ENCODE measurements at places on chromosomes 7 and 10.

DNA sequence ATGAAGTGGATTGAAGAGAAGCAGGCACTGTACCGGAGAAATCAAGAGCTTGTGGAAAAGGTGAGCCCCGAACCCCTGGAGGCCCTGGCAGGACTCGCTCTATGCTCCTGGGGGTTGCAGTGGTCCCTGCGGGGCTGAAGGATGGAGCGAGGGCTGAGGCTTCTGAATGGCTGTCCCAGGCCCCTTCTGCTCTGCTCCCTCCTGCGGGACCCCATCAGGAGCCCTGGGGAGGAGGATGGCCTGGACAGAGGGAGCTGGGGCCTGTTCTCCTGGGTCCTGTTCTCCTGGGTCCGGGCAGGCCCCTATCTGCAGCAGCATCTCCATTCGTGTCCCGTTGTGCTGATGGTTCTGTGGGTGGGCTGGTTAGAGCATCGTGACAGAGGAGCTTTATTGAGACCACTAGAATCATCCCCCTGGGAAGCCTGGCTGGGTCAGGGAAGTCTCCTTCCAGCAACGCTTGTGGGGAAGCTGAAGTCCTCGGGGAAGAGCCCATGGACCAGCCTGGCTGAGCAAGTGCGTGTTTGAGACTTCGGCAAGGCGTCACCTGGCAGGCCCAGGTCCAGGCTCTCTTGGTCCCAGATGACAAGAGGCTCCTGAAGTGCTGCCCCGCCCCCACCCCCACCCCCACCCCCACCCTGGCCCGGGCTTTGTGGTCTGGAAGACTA, 41.1 kb upstream of the DPYSL4 start:
- H3K36me3 ChIP-seq = no peaks in the 10 kb centered on the region
- H3K4me3 ChIP-seq = no peak overlapping the region
- no peak overlapping the region for H3K27ac ChIP-seq

DNA sequence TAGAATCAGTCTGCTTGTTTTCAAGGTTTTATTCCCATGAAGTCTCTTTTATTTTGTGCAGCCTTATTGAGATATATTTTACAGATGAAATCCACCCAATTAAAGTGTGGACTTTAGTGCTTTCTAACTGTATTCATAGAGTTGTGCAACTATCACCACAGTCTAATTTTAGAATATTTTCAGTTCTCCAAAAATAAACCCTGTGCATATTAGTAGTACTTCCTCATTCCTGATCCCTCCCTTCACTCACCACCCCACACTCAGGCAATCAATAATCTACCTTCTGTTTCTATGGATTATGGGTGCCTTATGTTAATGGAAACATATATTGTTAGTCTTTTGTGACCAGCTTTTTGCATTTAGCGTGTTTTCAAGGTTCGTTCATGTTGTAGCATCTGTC, 185.7 kb upstream of the TMEM72 start:
- no peaks in the 10 kb centered on the region for H3K27me3 ChIP-seq
- no peak overlapping the region for H3K27ac ChIP-seq
- H3K4me3 ChIP-seq = no peak overlapping the region
- H3K4me1 ChIP-seq = no peaks in the 10 kb centered on the region
- DNase-seq = no peak
- no peaks in the 10 kb centered on the region for H3K36me3 ChIP-seq

- no peak overlapping the region for H3K27ac ChIP-seq
- no peak overlapping the region for H3K4me3 ChIP-seq
- no peaks in the 10 kb centered on the region for H3K27me3 ChIP-seq
- no peaks in the 10 kb centered on the region for H3K36me3 ChIP-seq
Measured at GRCh38 chr10:53664282-53665019, 891.9 kb upstream of the MBL2 start.

DNA sequence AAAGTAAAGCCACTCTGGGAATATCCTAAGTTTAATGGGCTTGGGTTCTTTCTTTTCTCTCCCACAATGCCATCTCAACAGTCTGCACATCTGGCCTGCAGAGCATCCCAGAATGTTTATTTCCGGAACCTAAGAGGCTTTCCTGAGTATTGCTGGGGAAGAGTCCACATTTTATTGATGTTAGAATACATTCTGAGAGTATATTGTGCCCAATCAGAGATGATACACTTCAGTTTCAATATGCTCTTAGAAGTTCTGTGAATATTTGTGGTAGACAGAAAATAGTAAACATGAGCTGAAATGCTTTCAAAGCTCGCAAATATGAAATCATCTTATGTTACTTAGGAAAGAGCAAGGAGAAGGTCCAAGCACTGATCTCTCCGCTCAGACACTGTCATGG, 200.6 kb downstream of the TWIST1 start:
- H3K36me3 ChIP-seq = no peaks in the 10 kb centered on the region
- no peak overlapping the region for H3K4me3 ChIP-seq
- no peaks in the 10 kb centered on the region for H3K4me1 ChIP-seq
- no peaks in the 10 kb centered on the region for H3K27me3 ChIP-seq

GRCh38 chr7:111588065-111588433, 25.8 kb upstream of the IMMP2L start:
- H3K4me3 ChIP-seq = no peak overlapping the region
- H3K27me3 ChIP-seq = no peaks in the 10 kb centered on the region
- DNase-seq = no peak
- no peaks in the 10 kb centered on the region for H3K36me3 ChIP-seq

DNA sequence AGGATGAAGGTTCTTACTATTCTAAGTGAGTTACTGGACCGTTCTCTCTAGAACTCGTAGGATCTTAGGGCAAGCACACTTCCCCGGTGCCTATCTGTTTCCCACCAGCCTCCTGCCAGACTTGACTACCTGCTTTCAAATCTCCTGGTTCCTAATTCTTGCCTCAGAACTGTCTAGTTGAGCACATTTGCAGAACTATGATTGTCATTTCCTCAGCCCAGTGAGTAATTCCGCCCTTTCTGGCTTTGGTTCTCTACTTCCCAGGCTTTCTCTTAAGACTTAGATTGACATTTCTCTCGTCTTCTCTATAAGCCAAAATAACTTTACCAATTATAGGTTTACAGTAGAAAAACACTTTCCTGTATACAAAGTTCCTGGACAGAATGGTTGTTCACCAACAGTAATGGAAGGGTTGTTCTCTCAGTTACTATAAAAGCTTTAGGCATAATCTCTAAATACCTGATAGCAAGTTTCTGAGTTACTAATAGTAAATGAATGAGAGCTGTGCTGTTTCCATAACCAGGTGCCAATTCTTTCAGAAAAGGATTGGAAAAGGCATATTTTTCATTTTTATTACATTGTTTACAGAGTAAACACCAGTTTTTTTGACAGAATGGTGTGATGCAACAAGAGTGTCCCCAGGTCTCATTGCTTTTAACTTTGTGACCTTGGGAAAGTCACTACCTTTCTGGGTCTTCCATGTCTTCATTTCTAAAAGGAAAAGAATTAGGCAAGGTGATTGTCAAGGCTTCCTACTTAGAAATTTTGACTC, 41.1 kb downstream of the PLEKHA8 start:
- DNase-seq = no peak
- H3K27ac ChIP-seq = no peak overlapping the region
- H3K36me3 ChIP-seq = peaks cover 20% of the 10 kb centered on the region
- H3K4me1 ChIP-seq = no peaks in the 10 kb centered on the region

DNA sequence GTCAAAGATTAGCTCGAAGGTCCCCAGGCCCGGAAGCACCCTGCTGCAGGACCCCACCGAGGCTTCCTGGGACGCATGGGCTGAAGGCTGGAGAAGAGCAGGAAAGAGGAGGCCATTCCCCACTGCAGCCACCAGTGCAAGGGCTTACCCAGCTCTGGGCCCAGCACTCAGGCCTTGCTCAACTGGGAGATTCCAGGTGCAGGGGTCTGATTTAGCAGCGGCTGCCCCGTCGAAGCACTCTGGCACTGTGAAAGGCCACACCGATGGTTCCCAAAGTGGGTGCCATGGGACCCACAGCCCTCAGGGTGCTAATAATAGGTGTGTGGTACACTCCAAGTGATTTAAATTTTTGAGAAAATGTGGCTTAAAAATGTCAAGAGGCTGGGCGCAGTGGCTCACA, 130.9 kb downstream of the OAT start:
- H3K27ac ChIP-seq = no peak overlapping the region
- no peaks in the 10 kb centered on the region for H3K36me3 ChIP-seq
- H3K4me3 ChIP-seq = no peak overlapping the region
- no peaks in the 10 kb centered on the region for H3K27me3 ChIP-seq

- no peaks in the 10 kb centered on the region for H3K4me1 ChIP-seq
- no peaks in the 10 kb centered on the region for H3K27me3 ChIP-seq
- DNase-seq = no peak
- H3K27ac ChIP-seq = no peak overlapping the region
- no peak overlapping the region for H3K4me3 ChIP-seq
- peaks cover 16% of the 10 kb centered on the region for H3K36me3 ChIP-seq
Measured at GRCh38 chr10:112434988-112435619, 11.6 kb downstream of the ZDHHC6 start.

DNA sequence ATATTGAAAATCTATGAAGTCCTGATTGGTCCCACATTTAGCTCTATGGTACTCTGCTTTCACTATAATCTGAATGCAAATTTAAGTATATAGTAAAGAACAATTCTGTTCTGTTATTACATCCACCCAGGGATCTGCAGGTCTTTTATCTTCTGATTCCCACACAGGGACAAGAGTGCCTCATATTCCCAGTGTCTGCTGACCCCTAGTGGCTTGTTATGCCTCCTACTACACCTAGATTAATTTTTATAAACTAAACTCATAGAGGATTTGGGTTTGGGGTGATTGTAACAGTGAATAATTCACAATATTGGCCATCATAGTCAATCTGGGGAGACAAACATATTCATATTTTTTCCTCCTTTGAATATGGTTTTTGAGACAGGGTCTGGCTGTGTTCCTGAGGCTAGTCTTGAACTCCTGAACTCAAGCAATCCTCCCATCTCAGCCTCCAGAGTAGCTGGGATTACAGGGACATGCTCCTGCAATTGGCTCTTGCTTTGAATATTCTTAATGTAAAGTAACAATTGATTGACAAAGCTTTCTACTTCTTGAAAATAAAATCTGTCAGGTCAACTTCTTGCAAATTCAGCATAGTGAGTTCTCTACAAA, 282.1 kb downstream of the KCND2 start:
- no peak overlapping the region for H3K4me3 ChIP-seq
- no peak overlapping the region for H3K27ac ChIP-seq

- H3K4me1 ChIP-seq = no peaks in the 10 kb centered on the region
- no peak for DNase-seq
- no peaks in the 10 kb centered on the region for H3K27me3 ChIP-seq
- H3K36me3 ChIP-seq = no peaks in the 10 kb centered on the region
Measured at GRCh38 chr7:114026486-114027089, 107.8 kb upstream of the PPP1R3A start.

DNA sequence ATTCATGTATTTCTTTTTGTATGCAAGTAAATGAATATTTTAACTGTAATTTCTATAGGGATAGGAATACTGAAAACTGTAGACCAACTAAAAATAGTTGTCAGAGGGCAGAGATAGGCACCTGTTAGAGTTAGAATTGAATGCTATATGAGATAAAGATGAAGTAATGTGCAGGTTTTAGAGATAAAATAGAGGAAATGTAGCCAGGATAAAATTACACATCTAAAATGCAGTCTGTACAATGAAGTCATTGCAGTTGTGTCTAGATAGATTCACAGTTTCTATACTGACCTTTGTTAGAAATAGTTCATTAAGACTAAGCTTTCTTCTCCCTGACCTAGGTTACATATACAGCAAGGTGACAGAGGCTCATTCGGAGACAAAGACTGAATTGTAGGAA, 46.2 kb downstream of the SMNDC1 start:
- DNase-seq = no peak
- H3K27ac ChIP-seq = no peak overlapping the region
- no peaks in the 10 kb centered on the region for H3K4me1 ChIP-seq
- no peak overlapping the region for H3K4me3 ChIP-seq

DNA sequence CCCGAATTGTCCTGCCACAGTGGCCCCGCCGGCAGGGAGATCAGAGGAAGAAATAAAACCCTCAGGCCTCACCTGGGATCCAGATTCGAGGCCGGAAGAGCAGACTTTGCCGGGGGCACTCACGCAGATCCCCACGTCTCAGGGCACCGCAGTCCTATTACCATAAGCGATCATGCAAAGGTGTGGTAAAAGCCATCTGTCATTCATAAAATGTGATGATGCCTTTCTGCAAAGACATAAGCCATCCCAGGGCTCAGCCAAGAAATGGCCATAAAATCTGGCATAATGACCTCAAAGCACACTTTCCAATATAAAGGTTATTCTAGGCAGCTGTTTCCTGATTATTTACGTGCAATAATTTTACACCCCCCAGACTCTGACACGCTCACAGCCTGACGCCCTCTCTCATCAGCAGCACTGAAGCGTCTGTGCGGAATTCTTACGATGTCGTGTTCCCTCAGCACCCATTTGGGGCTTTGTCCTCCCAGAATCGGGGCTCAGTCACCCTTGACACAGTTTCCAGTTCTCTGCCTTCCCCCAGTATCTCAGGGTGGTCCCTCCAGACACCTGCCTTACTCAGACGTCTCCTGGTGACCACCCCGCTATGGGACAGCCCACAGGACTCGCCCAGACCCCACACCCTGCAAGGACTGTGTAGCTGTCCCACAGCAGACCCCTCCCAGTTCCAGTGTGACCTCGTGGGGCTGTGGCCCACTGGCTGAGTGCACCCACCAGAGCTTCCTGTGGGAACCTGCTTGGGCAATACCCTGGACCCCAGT, 74.3 kb upstream of the FAM20C start:
- no peak for DNase-seq
- no peaks in the 10 kb centered on the region for H3K36me3 ChIP-seq
- H3K27ac ChIP-seq = no peak overlapping the region
- no peak overlapping the region for H3K4me3 ChIP-seq
- H3K4me1 ChIP-seq = no peaks in the 10 kb centered on the region
- H3K27me3 ChIP-seq = no peaks in the 10 kb centered on the region

DNA sequence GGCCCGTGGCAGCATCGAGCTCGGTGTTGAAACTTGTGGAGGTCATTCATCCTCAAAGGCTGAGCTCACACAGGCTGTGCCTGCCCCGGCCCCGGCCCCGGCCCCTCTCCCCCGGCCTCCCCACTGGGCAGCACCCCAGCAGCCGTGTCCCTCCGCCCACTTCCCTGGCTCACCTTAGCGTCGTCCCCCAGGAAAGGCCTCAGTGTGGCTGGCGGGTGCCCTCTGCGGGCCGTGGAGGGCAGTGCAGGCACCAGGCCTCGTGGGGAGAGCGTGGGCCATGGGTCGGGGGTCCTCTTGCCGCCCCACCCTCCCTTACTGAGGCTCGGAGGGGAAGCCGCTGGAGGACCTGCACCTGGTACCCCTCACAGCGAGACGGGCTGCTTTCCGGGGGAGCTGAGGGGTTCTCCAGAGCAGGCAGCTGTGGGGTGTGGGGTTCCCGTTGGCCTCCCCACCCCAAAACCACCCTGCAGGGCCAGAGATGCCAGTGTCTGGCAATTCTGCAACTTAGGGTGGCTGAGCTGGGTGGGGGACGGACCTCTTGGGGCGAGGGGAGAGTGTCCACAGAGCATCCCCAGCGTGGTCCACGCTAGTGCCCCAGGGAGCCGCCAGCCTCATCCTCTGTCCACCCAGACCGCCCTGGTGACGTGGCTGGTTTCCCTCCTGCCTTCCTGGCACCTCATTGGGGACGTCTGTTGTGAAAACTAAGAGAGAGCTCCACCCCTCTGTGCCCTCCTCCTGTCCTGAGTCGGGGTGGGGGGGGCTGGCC, 44.2 kb upstream of the DPYSL4 start:
- H3K4me3 ChIP-seq = no peak overlapping the region
- no peaks in the 10 kb centered on the region for H3K36me3 ChIP-seq
- no peaks in the 10 kb centered on the region for H3K27me3 ChIP-seq
- peak; percentile 18 for DNase-seq
- H3K4me1 ChIP-seq = peaks cover 10% of the 10 kb centered on the region

GRCh38 chr7:104927055-104927454, 87.0 kb upstream of the KMT2E start:
- no peak overlapping the region for H3K4me3 ChIP-seq
- H3K36me3 ChIP-seq = no peaks in the 10 kb centered on the region
- no peak for DNase-seq
- no peaks in the 10 kb centered on the region for H3K4me1 ChIP-seq
- H3K27ac ChIP-seq = no peak overlapping the region

Measured in T-cell (primary cell).